ENCODE measurements at places on chromosomes 1 and 21.

- no peak for DNase-seq
These were observed 496.6 kb downstream of the DPYD start for GRCh38 chr1:97424209-97424608.

GRCh38 chr1:244992833-244993232 is 128.5 kb upstream of the HNRNPU start:
- no peak for DNase-seq

DNA sequence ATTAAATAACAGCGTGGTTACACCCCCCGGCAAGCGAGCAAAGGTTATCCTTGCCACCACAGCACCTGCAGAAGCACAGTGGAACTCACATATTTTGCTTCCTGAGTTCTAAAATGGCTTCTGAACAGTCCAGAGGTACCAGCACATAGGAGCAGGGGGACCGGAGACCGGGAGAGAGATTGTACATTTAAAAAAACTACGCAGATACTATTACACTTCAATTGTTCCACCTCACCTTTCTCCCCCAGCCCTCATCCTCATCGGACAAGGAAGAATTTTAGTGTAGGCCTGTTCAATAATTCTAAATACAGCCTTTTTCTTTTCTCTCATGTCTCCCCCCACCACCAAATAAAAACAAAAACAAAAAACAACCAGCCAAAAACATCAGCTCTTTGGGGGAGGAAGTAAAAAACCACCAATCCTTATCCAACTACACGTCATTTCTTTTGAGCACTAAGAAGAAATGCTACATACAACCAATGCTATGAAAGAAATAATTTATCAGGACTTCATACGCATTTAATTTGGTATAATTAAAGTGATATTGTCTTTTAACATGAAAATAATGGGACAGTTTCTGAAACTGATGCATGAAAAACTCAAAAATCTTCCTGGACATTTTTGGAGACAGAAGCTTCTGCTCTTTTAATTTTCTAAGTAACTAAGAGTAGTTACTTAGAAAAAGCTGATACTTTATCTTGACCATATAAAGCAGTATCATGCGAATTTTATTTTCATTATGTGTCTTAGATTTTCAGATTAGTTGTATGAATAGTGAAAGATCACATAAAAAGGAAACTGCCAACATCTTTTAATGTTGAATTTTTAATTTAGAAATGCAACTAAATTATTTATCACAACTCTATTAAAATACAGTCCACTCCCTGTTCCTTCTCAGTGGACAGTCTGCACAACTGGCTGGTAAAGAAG is 9.1 kb downstream of the CDKN2C start:
- DNase-seq: peak; percentile 69

DNA sequence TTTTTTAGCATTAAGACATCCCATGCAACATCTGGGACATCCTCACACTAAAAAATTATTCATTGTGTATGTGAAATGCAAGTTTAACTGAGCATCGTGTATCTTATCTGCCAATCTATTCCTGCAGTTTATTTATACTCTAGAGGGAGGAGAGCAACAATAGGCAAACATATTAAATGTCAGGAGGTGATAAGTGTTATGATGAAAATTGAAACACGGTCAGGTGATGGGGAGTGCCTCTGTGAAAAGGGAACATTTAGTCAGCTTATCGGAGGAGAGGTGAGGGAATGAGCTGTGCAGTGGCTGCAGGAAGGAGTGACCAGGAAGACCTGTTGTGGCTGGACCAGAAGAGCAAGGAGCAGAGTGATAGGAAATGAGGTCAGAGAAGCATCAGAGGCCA is 775 bp upstream of the EFCAB14 start:
- no peak for DNase-seq

- DNase-seq: no peak
These were observed 2.8 kb upstream of the SEC22B start for GRCh38 chr1:120178799-120179756.

DNA sequence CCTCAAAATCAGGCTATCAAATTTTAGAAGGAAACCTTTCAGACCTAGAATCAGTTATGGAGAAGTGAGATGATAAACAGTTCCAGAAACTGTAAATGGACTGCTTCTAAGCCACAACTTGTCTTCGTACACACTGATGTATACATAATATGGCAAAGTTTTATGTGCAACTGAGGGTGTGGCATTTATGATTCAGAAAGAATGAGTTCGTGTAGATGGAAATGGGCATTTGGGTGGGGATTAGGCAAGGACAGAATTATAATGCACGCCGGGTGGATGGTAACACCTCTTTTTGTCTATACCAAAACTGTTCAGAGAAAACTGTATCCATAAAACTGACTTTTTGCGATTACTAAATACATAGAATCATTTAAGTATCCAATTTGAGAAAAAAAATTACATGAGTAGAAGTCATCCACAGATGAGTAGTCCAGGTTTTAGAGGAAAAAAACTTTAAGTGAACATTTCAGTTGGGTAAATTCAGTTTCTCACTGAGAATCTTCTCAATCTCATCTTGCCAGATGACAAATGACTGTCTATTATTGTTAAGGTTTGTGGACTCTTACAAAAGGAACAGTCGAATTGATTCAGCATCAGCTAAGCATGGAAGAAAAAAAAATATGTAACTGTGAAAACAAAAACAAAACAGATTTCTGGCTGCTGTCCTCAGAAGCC is 22.5 kb downstream of the ERRFI1 start:
- DNase-seq: no peak

DNA sequence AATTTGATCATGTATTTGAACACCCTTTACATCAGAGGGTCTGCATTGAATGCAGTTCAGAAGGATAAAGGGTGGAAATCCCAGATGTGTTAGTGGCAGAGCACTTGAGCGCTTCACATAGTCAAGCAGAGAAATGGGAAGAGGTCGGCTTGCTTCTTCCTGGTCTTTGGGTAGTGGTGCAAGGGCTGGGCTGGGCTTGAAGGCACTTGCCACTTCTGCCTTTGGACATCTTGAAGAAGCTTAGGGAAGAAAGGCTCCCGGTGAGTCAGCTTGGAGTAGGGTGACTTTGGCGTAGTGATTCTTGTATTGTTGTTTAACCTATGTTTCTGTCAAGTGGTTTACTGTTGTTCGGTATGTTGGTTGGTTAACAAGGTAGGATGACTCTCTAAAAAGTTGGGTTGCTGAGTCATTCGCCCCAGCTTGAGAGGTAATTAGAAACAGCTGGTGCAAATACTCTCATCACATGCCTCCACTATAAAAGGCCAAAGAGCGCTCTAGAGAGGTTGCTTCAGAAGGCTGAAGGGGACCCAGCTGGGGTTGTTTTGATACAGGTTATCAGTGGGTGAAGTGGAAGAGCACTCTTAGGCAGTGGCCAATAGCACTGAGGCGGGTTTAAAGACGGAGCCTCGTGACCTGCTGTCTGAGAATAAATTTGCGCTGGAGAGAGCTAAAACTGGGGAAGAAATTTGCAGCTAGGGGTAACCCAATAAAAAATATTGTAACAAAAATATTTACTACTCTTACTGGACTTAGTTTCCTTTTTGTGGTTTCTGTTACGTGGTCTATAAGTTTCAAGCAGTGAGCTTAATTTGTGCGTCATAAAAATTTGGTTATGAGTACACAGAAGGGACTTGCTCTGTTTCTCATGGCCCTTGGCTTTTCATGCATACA is 1.4 kb downstream of the BACH1 start:
- peak; percentile 46 for DNase-seq

DNA sequence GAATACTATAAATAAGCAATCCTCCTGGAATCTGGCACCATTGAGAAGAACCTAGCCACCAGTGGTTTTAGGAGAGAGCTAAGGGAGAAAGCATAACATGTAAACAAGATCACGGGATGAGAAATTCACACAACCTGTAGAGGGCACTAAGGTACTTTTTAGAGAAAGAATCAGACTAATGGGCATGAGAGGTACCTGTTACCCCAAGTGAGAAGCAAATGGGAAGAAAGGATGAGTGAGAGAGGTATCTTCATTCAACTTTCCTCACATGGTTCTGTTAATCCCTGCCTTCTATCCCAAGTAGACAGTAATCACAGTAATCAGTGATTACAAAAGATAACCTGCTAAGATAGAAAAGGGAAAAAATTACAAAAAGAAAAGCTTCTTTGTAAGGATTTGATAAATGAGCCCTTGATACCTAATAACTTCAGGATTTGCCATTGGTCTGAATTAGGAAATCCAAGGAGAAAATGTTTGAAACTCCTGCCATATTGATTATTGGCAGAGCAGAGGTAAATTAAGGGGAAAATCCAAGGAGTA is 251.1 kb upstream of the ADGRL2 start:
- DNase-seq: peak; percentile 75

DNA sequence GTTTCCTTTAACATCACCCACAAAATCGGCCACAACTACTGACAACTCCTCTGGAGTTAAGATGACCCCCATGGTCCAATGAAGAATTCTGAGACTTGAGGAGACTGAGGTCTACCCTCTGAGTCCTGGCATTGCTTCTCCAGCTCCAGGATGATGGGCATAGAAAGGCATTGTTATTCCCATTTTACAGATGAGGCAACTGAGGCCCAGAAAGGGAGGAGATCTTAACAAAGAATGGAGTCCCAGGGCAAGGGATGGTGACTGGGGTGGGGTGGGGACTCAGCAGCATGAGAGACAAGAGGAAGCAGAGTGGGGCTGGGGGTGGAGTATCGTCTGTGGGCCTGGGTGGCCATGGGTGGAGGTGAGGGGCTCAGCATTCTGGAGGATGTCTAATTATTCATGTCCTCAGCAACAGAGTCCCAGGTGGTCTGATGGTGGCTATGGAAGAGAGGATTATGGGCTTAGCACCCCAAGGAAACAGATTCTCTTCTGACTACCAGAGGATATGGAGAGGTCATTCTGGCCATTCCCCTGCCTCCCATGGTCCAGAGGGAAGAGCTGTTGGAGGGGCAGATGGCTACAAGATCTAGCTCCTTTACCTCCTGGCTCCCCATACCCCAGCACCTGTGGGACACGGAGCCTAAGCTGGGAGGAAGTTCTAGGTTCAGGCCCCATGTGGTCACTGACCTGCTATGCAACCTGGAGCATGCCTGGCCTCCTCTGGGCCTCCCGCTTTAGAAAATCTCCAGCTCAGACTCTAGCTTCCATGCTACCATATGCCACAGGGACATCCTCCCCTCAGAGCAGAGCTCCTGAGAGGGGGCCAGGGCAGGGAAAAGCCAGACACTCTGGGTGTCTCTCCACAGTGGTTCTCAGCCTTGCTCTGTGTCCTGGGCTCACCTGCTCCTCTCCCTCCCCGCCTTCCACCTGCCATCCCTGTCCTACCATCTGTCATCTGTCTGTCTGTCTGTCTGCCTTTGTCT is 37.4 kb upstream of the DMBX1 start:
- DNase-seq: no peak

- peak; percentile 74 for DNase-seq
These were observed 41.3 kb upstream of the DMBX1 start for GRCh38 chr1:46448109-46448911.

DNA sequence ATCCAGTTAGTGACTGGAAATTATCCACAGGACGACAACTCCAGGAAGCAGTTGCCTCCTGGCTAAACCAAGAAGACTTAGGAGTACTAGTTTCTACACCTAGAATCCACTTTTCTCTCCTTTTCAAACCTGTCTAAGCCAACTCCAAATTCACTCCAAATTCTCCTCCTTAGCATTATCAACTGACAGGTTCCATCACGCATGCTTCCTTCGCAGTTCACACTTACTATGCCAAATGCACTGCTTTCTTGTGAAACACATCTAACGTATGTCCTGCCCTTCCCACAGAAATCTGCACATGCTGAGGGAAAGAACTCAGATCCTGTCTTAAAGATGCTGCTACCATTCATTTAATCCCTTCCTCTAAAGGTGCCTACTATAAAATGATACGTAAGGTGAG is 225.9 kb downstream of the RERE start:
- DNase-seq: no peak

- DNase-seq: no peak
These were observed 377.8 kb downstream of the KCNH1 start for GRCh38 chr1:210755991-210756659.

DNA sequence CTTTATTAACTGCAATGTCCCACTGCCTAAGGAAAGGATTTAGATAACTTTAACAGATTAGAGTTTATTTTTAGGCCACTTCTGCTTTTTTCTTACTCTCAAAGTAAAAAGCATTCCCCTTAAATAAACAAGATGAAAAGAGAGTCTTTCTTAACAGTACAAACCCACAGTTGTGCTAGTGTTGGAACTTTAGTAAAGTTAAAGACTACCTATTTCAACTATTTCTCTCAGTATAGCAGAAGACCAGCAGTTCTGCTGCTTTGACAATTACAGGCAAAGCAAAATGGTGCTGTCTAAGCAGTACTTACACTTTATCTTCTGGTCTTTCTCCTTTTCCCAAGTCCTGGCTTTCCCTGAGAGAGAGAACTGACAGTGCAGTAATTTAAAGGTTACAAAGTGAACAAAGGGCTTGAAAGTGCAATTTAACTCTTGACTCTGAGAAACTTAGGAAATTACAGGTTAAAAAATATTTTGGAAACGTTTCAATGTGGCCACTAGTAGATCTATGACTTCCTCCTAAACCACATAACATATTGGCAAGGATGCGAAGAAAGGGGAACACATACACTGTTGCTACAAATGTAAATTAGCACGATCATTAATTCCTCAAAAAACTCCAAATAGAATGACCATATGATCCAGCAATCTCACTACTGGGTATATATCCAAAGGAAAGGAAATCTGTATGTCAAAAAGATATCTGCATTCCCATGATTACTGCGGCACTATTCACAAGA is 135.4 kb upstream of the POGK start:
- no peak for DNase-seq

DNA sequence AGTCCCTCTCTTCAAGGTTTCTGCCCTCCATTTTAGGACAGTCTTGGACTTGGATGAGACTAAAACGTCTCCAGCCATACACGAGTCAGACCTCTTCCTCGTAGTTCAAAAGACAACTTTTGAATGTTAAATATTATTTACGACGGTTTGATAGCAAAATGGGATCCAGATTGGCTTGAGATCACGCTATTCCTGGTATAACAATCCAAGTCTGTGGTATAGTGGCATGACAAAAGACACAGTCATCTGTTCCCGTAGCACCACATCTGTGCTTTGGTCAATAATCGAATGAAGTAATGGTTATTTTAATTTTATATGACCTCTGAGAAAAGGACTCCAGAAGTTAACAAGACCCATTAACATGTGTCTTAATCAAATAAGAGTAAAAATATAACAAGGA is 7.0 kb downstream of the PCP4 start:
- DNase-seq: no peak

- no peak for DNase-seq
These were observed 51.7 kb downstream of the ITPKB start for GRCh38 chr1:226687426-226687825.

- DNase-seq: no peak
These were observed 40.0 kb upstream of the OSBPL9 start for GRCh38 chr1:51576923-51577322.

GRCh38 chr1:217891966-217892365 is 260.8 kb downstream of the SPATA17 start:
- no peak for DNase-seq

Data from HAP-1 (cell line).